WTC11 (cell line): ENCODE measurements at places on chromosomes 1 and 21. TPM values are rescaled to one million over a fixed set of nuclear protein-coding genes. Genes with fewer than 3 reads are reported as not detected.

DNA sequence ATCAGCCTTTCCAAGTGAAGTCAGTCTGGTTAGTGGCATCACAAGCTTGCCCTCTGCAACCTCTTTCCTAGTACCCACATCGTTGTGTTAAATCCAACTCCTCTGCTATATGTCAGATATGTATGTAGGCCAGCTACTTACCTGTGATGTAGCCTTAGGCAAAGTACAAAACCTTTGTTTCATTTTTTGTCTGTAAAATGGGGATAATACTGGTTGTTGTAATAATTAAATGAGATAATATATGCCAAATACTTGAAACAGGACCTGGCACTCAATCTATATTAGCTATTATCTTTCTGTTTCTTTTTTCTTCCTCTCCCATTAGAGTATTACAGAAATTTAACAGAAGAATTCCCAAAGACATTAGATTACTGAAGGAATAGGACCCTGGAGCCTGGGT lies 1.2 kb downstream of the PCP4L1 start:
- H3K4me3 ChIP-seq = peak overlapping the region; percentile 65
- no peak overlapping the region for H3K27ac ChIP-seq
- peaks cover 73% of the 10 kb centered on the region for H3K27me3 ChIP-seq
- peaks cover 22% of the 10 kb centered on the region for H3K4me1 ChIP-seq

GRCh38 chr1:218809625-218810024 lies 364.1 kb upstream of the LYPLAL1 start:
- no peaks in the 10 kb centered on the region for H3K36me3 ChIP-seq
- no peak for DNase-seq
- no peak overlapping the region for H3K27ac ChIP-seq
- no peaks in the 10 kb centered on the region for H3K4me1 ChIP-seq
- H3K4me3 ChIP-seq = no peak overlapping the region

Gene HLX
- 0.30 to 0.53 TPM in 2 of 3 replicates, not detected in the other for total RNA-seq

Gene GABPA
- total RNA-seq = 19.9 to 24.8 TPM (median 21.4 TPM) in 3 replicates

DNA sequence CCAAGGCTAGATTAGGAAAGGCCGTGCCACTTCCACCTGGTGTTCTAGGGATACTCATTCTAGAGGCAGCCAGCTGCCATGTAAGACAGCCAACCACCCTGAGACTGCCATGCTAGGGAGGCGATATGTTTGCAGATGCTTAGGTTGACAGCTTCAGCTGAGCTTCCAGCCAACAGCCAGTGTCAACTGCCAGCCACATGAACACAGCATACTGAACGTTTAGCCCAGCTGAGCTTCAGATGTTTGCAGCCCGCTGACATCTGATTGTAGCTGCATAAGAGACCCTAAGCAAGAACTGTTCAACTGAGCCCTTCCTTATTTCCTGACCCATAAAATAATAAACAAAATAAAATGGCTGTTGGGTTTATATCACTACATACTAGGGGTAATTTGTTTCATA lies 5.0 kb upstream of the KCNC4 start:
- H3K4me1 ChIP-seq = peaks cover 14% of the 10 kb centered on the region
- H3K36me3 ChIP-seq = no peaks in the 10 kb centered on the region
- peaks cover 6% of the 10 kb centered on the region for H3K27me3 ChIP-seq
- no peak overlapping the region for H3K27ac ChIP-seq
- DNase-seq = no peak

DNA sequence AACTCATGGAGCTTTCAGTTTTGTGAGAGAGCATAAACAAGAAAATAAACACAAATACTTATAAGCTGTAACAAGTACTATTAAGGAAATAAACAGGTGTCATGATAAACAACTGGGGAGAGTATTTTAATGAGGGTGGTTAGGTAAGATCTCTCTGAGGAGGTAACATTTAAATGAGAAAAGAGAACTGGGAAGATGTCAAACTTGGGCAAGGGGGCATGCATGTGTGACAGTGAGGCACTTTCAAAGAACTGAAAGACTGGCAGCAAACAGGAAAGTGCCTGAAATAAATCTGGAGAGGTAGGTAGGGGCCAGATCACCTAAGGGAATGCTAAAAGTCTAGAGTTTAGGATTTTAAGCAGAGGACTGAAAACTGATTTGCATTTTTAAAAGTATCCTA lies 37.8 kb downstream of the NSL1 start:
- H3K4me1 ChIP-seq = peaks cover 43% of the 10 kb centered on the region
- no peak for DNase-seq
- no peaks in the 10 kb centered on the region for H3K27me3 ChIP-seq
- H3K27ac ChIP-seq = peak overlapping the region; percentile 54; the same call in 1 of the 2 replicates
- no peak overlapping the region for H3K4me3 ChIP-seq

- DNase-seq = peak; percentile 35
- H3K4me3 ChIP-seq = peak overlapping the region; percentile 62
- no peaks in the 10 kb centered on the region for H3K36me3 ChIP-seq
These were observed 262.5 kb downstream of the GRIK3 start for GRCh38 chr1:36771660-36772284.

Gene LRRC8B
- total RNA-seq = 23.6 to 25.5 TPM (median 24.2 TPM) in 3 replicates

DNA sequence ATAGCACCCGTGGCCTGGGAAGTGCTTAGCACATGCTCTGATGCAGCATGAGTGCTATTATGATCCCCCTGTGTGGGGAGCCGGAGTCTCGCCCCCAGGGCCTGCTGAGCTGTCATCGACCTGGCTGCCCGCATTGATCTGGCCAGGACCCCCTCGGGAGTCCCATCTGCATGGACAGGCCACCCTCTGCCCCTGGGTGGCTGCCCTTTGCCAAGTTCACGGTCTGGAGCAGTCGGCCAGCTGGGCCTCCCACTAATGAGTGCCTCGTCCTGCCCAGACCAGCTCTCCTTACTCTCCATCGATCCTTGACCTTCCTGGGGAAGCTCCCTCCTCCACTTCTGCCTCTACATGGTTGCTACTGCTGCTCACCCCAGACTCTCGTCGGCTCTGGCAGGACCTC lies 121.8 kb upstream of the RUNX3 start:
- DNase-seq = no peak
- peaks cover 14% of the 10 kb centered on the region for H3K4me1 ChIP-seq
- no peaks in the 10 kb centered on the region for H3K36me3 ChIP-seq
- no peak overlapping the region for H3K27ac ChIP-seq

GRCh38 chr1:21956720-21957552 lies 19.8 kb upstream of the HSPG2 start:
- peaks cover 32% of the 10 kb centered on the region for H3K4me1 ChIP-seq
- H3K4me3 ChIP-seq = no peak overlapping the region
- no peak for DNase-seq

Gene KLF17
- not detected in 3 replicates for total RNA-seq

- peaks cover 68% of the 10 kb centered on the region for H3K27me3 ChIP-seq
- DNase-seq = no peak
- H3K27ac ChIP-seq = 0 out of 2 replicates have a peak overlapping the region, but pooled peaks have one; percentile 38
- peaks cover 58% of the 10 kb centered on the region for H3K4me1 ChIP-seq
These were observed 609 bp upstream of the ATF3 start for GRCh38 chr1:212607913-212608391.

GRCh38 chr21:17900281-17900989 lies 81.3 kb upstream of the C21orf91 start:
- no peak overlapping the region; the same call in 1 of the 2 replicates for H3K4me3 ChIP-seq
- peak overlapping the region; percentile 52 for H3K27ac ChIP-seq
- no peaks in the 10 kb centered on the region; the same call in 1 of the 2 replicates for H3K27me3 ChIP-seq
- peaks cover 54% of the 10 kb centered on the region for H3K4me1 ChIP-seq
- DNase-seq = peak; percentile 44
- peaks cover 46% of the 10 kb centered on the region for H3K36me3 ChIP-seq

- no peaks in the 10 kb centered on the region; the same call in 1 of the 2 replicates for H3K4me1 ChIP-seq
- H3K27ac ChIP-seq = no peak overlapping the region
- no peak for DNase-seq
- H3K27me3 ChIP-seq = no peaks in the 10 kb centered on the region
- no peak overlapping the region for H3K4me3 ChIP-seq
These were observed 18.2 kb downstream of the ITGB2 start for GRCh38 chr21:44902268-44903049.

Gene OR2T33
- not detected in 3 replicates for total RNA-seq

- H3K36me3 ChIP-seq = no peaks in the 10 kb centered on the region
- H3K27me3 ChIP-seq = no peaks in the 10 kb centered on the region
- no peak overlapping the region for H3K4me3 ChIP-seq
- no peak overlapping the region for H3K27ac ChIP-seq
- no peak for DNase-seq
These were observed 131.2 kb upstream of the UBE2U start for GRCh38 chr1:64072089-64072793.

DNA sequence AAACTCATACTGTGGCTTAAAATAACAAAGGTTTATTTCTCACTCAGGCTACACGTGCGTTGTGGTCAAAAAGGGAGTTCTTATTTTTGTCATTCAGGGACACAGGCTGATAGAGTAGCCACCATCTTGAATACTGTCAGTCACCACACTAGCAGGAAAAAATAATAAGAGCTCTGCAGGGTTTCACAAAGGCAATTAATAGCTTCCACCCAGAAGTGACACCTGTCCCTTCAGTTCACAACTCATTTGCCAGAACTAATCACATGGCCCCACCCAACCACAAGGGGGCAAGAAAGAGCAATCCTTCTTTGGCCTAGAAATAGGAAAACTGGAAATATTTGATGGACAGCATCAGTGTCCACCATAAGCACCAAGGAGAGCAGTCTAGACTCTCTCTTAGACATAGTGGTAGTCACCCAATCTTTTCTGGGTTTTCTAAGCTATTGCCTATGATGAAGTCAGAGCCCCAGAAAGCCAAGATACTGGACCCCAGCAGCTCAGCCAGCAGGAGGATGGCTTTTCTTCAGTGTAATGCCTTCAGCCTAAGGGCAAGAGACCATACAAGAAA lies 8.2 kb downstream of the HAPLN2 start:
- no peak overlapping the region for H3K4me3 ChIP-seq
- H3K36me3 ChIP-seq = no peaks in the 10 kb centered on the region
- H3K27ac ChIP-seq = no peak overlapping the region
- peaks cover 9% of the 10 kb centered on the region for H3K4me1 ChIP-seq

DNA sequence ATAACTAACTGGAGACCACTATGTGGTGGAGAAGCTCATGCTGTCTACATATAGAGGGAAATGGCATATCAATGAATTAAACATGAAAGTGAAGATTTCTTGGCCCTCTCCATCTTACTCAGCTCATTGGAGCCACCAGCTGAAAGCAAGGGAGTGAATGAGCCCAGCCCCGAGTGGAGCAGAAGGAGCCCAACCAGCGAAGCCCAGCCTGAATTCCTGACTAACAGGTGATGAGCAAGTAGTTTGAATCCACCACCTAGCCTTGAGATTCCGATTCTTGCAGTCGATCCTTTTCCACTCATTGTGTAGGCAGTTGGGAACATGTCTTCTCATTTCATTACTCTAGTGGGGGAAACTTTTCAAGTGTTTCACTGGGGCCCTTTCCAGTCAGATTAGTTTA lies 18.6 kb upstream of the ST6GALNAC3 start:
- H3K27me3 ChIP-seq = no peaks in the 10 kb centered on the region
- peaks cover 27% of the 10 kb centered on the region for H3K4me1 ChIP-seq
- peak; percentile 25 for DNase-seq
- H3K4me3 ChIP-seq = no peak overlapping the region

GRCh38 chr21:29235714-29236197 lies 63.0 kb upstream of the BACH1 start:
- DNase-seq = no peak
- no peaks in the 10 kb centered on the region for H3K36me3 ChIP-seq
- H3K4me3 ChIP-seq = no peak overlapping the region

DNA sequence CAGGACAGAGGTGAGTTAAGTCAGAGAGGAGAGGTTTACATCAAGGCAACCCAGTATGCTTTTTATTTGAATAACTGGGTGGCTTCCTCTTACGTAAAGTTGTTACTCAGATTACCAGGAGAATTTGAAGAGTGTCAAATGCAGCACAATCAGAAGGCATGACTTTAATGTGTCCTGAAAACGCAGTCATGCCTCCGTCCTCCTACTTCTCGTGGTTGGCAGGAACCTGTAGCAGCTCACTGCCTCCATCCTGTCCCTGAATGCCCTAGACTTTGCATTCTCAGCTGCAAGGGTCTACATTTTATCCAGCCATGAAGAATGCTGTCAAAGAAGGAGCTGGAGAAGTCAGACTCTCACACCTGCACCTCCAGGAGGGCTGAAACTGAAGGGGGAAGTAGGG lies 66.7 kb downstream of the MIS18A start:
- no peaks in the 10 kb centered on the region for H3K27me3 ChIP-seq
- no peak overlapping the region for H3K27ac ChIP-seq
- H3K4me1 ChIP-seq = no peaks in the 10 kb centered on the region

DNA sequence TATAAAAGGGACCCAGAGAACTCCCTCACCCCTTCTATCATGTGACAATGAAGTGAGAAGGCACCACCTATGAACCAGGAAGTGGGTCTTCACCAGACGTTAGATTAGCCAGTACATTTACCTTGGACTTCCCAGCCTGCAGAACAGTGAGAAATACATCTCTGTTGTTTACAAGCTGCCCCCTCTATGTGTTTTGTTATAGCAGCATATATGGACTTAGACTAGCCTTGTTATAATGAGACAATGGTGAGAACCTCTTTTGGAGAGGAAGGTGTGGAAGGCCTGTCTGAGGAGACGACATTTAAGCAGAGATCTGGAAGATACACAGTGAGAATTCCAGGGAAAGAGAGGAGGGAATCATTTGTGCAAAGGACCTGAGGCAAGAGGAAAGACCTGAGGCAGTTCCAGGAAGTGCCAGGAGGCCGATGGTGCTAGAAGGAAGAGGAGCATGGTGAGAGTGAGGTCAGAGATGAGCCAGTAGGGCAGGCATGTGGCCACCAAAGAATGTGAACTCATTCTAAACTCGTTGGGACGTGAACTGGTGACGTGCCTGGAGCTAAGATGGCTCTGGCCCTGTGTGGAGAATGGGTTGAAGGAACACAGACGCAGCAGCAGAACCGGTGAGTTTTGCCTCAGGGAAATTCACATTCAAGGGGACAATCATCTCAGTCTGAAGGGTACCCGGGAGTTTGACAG lies 98.9 kb upstream of the IRF2BP2 start:
- H3K4me1 ChIP-seq = no peaks in the 10 kb centered on the region
- H3K27me3 ChIP-seq = no peaks in the 10 kb centered on the region; the same call in 1 of the 2 replicates
- H3K4me3 ChIP-seq = no peak overlapping the region

DNA sequence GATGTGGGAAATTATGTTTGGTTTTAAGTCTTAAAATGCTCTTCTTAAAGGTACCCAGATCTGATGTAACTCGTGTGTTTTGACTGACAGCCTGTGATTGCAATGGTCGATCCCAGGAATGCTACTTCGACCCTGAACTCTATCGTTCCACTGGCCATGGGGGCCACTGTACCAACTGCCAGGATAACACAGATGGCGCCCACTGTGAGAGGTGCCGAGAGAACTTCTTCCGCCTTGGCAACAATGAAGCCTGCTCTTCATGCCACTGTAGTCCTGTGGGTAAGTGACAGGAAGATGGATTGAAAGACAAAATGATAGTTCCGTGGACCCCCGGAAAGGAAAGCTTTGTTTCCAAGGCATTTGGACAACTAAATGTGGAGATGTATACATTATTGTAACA lies 71.6 kb upstream of the LAMC2 start:
- H3K36me3 ChIP-seq = peaks cover 45% of the 10 kb centered on the region
- H3K4me1 ChIP-seq = peaks cover 10% of the 10 kb centered on the region
- no peak overlapping the region for H3K4me3 ChIP-seq
- no peak for DNase-seq
- no peak overlapping the region for H3K27ac ChIP-seq
